ENCODE measurements at places on chromosomes 7 and 10. TPM values are rescaled to one million over a fixed set of nuclear protein-coding genes. Genes with fewer than 3 reads are reported as not detected.

The AKR1C4 gene
- total RNA-seq = not detected

The TRPV5 gene
- not detected for total RNA-seq

The ADAP1 gene
- 2.4 TPM for total RNA-seq

The TMEM196 gene
- 0.13 TPM for total RNA-seq

The GNGT1 gene
- total RNA-seq = not detected

The PNLIPRP2 gene
- not detected for total RNA-seq

The TUBAL3 gene
- not detected for total RNA-seq

The ORC5 gene
- total RNA-seq = 27.7 TPM

The CAV2 gene
- 47.6 TPM for total RNA-seq

The URGCP gene
- total RNA-seq = 37.1 TPM

The LRRN3 gene
- 0.26 TPM for total RNA-seq

The CEP55 gene
- total RNA-seq = 18.4 TPM

The SH2D4B gene
- total RNA-seq = not detected

The SNX10 gene
- 2.6 TPM for total RNA-seq

The NPY4R2 gene
- total RNA-seq = not detected

The CFAP69 gene
- total RNA-seq = 12.3 TPM

The ZNF488 gene
- 0.13 TPM for total RNA-seq

The AQP1 gene
- 0.86 TPM for total RNA-seq

The PALS2 gene
- 59.8 TPM for total RNA-seq

The SFTPA1 gene
- total RNA-seq = not detected

The MKX gene
- 10.1 TPM for total RNA-seq

The MAT1A gene
- not detected for total RNA-seq

The THNSL1 gene
- total RNA-seq = 4.2 TPM

The ENTPD1 gene
- 0.32 TPM for total RNA-seq

The EMX2 gene
- total RNA-seq = 2.6 TPM

The FOXI2 gene
- not detected for total RNA-seq

The CPA4 gene
- 250 TPM for total RNA-seq

The C10orf67 gene
- total RNA-seq = not detected

The FAM237B gene
- total RNA-seq = not detected

The CCDC7 gene
- total RNA-seq = 24.8 TPM

The LLCFC1 gene
- not detected for total RNA-seq

The PIK3CG gene
- total RNA-seq = 0.11 TPM

The SPDYE6 gene
- total RNA-seq = not detected

The SPOCK2 gene
- total RNA-seq = 0.11 TPM

The CHCHD2 gene
- total RNA-seq = 229 TPM

The FGL2 gene
- total RNA-seq = 3.5 TPM

The MRC1 gene
- total RNA-seq = 0.26 TPM

The ABCB1 gene
- not detected for total RNA-seq

The TMEM26 gene
- total RNA-seq = 11.8 TPM

The ESYT2 gene
- 171 TPM for total RNA-seq

The MYL10 gene
- not detected for total RNA-seq

The SCIN gene
- 3.6 TPM for total RNA-seq

The ASZ1 gene
- not detected for total RNA-seq

The LHPP gene
- total RNA-seq = 18.9 TPM

The NUTM2E gene
- not detected for total RNA-seq
